Stimulated activated CD8-positive, alpha-beta memory T cell treated with anti-CD3 and anti-CD28 coated beads, Interleukin-2, amount 100 ng/mL, for 1 hour (primary cell): ENCODE measurements at places on chromosomes 5 and 9.

DNA sequence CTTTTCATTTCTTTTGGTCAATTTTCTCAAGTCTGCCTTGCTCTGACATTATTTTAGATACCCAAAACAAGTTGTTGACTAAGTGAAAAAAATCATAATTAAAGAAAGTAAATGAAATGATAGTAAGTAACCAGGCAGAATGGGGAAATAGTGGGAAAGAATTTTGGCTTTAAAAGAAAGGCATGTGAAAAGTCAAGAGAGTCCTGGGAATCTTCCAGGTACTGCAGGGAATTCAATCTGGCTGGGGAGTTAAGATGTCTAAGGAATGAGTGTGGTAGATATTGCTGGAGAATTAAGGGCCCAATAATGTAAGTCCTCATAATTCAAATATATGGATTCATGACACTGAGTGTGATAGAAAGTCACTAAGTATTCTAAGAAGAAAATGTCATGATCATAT is 123.1 kb upstream of the PAPPA start:
- DNase-seq: no peak

DNA sequence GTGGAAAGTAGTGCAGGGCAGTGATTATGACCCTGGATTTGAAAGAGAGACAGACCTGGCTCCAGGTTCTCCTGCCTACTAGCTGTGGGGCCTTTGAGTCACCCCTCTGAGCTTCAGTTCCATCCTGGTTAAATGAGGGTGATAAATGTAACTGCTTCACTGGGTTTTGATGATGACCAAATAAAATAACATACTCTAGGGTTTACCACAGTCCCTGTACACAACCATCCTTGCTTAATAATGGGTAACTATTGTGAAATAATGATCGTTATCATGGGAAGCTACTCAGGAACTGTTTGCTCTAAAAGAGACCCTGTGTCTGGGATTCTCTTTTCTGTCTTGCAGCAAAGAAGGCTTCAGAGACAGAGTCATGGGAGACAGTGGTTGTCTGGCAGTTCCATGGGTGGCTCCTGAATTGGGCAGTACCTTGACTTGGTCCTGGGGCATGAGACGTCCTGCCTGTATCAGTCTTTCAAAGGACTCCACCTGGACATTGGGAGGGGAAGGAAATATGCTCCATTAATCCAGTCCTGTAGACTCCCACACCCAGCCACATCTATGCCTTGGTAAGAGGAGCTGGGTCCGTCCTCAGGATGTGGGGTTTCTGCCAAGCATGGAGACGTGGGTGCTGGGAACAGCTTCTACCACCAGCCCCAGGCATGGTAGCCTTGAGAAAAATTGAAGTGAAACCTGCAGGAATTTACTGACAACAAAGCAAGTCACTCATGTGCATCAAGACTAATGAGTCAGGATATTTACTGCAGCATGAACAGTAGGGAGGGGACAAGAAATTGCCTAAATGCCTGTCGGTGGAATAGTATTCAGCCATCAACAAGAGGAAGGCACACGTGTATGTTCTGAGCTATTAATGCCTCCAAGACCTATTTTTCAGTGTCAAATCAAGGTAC is 23.4 kb downstream of the AKNA start:
- DNase-seq: no peak

GRCh38 chr9:19456996-19457692 is 48.3 kb downstream of the ACER2 start:
- peak; percentile 35 for DNase-seq

GRCh38 chr5:82549263-82549662 is 271.1 kb upstream of the RPS23 start:
- DNase-seq: no peak

GRCh38 chr5:112616812-112617547 is 120.7 kb upstream of the APC start:
- DNase-seq: no peak
